ENCODE measurements at places on chromosomes 2 and 18. TPM values are rescaled to one million over a fixed set of nuclear protein-coding genes. Genes with fewer than 3 reads are reported as not detected.

Gene KCNE4
- total RNA-seq: not detected

Gene RIT2
- total RNA-seq: not detected

Gene CFAP210
- not detected for total RNA-seq

Gene HOXD3
- not detected for total RNA-seq

Gene NDC80
- total RNA-seq: 67.0 TPM

Gene EMILIN2
- 23.3 TPM for total RNA-seq

Gene TUBB8B
- not detected for total RNA-seq

Gene OR6B2
- total RNA-seq: not detected

Gene CAVIN2
- total RNA-seq: not detected

Gene IL36RN
- not detected for total RNA-seq

Gene MOGAT1
- total RNA-seq: not detected

Gene TIGD1
- 12.8 TPM for total RNA-seq

Gene ASB18
- not detected for total RNA-seq

Gene TMEM200C
- not detected for total RNA-seq

Gene CHMP1B
- total RNA-seq: 35.2 TPM

Gene TMEM178A
- 0.17 TPM for total RNA-seq

GRCh38 chr2:149167941-149168340 is 129.4 kb downstream of the LYPD6B start:
- no peak for DNase-seq

GRCh38 chr2:84946204-84947009 is 24.6 kb upstream of the KCMF1 start:
- DNase-seq: peak; percentile 66

GRCh38 chr18:33745871-33746545 is 168.0 kb downstream of the ASXL3 start:
- no peak for DNase-seq

GRCh38 chr2:101698014-101698843 is 722 bp downstream of the MAP4K4 start:
- peak; percentile 41 for DNase-seq

DNA sequence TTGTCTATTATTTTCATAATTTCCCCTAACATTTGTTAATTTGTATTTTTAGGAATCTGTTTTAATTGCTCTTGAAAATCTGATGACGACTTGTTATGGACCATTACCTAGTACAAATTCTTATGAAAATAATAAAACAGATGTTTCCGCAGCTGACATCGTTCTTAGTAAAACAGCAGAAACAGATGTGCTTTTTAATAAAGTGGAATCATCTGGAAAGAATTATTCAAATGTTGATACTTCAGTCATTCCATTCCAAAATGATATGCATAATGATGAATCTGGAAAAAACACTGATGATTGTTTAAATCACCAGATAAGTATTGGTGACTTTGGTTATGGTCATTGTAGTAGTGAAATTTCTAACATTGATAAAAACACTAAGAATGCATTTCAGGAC is 69.9 kb downstream of the PMS1 start:
- no peak for DNase-seq

DNA sequence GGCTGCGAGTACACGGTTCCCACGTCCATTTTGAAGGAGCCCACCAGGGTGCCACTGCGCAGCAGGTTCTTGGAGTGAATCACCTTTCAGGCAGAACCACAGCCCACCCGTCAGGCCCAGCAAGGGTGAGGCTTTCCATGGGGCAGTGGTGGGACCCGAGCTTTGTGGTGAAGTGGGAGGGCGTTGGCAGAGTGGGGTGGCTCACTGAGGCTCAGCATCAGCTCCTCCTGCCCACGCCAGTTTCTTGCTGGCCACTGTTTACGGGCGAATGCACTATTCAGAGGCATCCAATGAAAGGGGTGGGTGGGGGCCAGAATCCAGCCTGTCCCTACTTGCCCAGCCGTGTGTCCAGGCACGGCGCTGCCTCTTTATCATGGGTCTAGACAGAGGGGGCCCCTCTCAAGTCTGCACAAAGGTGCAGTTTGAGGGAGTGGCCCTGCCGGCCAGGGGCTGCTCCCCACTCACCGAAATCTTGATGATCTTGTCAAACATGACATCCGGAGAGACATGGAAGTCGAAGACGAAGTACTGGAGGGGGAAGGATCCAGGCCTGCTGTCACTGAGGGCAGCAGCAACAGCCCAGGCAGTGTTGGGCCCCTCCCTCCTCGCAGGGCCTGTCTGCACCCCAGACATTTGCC is 11.4 kb upstream of the OTOF start:
- no peak for DNase-seq

DNA sequence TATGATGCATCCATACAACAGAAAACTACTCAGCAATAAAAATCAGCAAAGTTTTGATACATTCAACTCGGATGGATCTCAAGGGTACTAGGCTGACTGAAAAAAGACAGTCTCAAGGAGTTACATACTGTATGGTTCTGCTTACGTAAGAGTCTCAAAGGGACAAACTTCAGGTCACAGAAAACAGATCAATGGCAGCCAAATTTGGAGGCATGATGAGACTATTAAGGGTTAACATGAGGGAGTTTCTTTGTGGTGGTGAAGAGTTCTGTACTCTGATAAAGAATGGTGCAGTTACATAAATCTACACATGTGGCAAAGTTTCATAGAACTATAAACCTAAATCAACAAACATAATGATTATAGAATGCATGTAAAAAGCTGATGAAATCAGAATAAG is 81.4 kb downstream of the COBLL1 start:
- DNase-seq: no peak

- DNase-seq: no peak
Observed at GRCh38 chr18:58511897-58512581, 116.9 kb downstream of the ALPK2 start.

DNA sequence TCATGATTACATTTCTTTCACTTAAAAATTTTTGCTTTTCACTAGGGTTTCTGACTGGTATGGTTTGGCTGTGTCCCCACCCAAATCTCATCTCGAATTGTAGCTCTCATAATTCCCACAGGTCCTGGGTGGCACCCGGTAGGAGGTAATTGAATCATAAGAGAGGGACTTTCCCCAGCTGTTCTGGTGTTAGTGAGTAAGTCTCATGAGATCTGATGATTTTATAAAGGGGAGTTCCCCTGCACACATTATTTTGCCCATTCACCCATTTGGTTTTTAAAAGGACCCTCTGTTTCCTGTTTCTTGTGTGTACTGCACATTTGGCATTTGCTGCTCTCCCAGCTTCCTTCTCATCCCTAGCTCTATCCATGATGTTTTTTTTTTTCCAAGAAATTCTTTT is 27.8 kb upstream of the NETO1 start:
- no peak for DNase-seq

GRCh38 chr2:152223977-152224376 is 48.4 kb upstream of the STAM2 start:
- no peak for DNase-seq

- DNase-seq: no peak
Observed at GRCh38 chr2:47230418-47230817, 75.3 kb upstream of the STPG4 start.

- no peak for DNase-seq
Observed at GRCh38 chr2:190023860-190024259, 38.7 kb downstream of the MSTN start.

GRCh38 chr18:32803568-32803967 is 30.7 kb upstream of the KLHL14 start:
- no peak for DNase-seq

- no peak for DNase-seq
Observed at GRCh38 chr2:25388491-25388890, 46.8 kb upstream of the DNMT3A start.

GRCh38 chr2:60504049-60504448 is 49.4 kb downstream of the BCL11A start:
- DNase-seq: no peak

- peak; percentile 68 for DNase-seq
Observed at GRCh38 chr2:96527286-96528005, 9.1 kb upstream of the ARID5A start.

GRCh38 chr2:60546756-60547420 is 6.6 kb downstream of the BCL11A start:
- no peak for DNase-seq

DNA sequence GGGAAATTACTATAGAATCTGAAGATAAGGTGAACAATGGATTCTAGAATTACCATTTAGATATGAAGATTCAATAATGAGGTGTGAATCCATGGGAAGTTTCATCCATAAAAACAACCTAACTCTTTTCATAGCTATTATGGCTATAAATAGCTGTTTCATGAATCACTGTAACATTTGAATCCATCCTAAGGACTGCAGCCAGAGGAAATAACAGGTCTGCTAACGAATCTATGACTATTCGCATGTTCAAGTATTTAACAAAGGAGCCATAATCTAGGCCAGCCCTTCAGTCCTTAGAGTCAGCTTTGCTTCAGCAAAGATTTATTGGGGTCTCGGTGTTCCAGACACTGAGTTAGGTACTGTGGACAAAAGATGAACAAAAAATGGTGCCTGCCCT is 87.1 kb downstream of the MYOM1 start:
- no peak for DNase-seq

DNA sequence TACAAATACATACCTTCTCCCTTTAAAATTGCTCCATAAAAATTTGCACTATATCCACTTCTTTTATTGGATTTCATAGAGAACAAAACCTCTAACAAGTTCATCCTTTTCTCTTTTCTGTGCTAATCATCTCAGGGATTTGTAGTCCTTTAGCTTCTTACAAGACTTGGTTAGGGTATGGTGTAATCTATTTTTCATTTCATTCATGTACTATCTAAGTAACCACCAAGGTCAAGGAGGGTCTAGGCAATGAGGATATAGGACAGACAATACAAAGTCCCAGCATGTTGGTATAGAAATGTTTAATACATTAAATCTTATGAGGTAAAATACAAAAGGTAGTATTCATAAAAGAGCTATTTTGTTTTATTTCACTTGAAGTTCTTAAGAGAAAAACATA is 17.5 kb downstream of the C2orf69 start:
- no peak for DNase-seq

DNA sequence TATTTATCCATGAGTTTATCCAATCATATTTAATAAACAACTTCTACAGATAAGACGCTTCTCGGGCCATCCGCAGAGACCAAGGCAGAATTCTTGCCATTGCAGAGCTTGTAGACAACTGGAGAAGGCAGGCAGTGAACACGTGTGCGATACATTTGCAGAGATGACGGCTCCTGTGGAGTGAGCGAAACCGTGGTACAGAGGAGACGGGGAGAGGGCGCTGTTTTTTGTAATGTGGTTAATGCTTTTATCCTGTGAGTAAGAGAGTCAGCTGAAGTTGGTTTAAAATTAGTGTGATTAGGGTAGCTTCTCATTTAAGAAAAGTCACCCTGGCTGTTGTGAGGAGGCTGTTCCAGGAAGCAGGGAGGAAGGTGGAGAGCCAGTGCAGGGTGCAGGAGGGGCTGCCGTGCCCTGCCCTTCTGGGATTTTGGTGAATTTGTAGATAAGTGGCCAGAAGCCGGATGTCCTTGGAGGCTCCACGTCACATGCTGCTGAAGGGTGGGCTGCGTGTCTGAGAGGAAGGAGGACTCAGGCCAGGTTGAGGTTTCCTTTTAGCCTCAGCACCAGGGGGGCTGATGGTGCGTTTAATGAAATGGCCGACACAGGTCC is 151.4 kb downstream of the SNTG2 start:
- DNase-seq: no peak

GRCh38 chr18:42038936-42039335 is 83.9 kb downstream of the PIK3C3 start:
- DNase-seq: no peak

GRCh38 chr18:80159713-80160636 is 50.9 kb downstream of the ADNP2 start:
- peak; percentile 71 for DNase-seq

DNA sequence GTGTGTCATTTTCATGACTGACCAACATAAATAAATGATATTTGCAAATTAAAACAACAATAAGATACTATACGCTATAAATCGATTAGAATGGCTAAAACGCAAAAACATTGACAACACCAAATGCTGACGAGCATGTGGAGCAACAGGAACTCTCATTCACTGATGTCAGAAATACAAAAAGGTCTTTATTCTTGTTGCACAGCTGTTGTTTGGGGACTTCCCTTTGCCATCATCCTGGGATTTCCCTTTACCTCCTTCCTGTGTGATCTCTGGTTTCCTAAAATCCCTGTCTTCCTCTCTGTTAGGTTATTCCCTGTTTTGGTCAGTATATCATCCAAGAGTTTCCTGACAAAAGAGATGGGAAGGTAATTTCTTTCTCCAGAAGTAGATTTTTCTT is 66.0 kb downstream of the NOL10 start:
- no peak for DNase-seq

GRCh38 chr18:12014521-12015415 is 33.5 kb downstream of the IMPA2 start:
- no peak for DNase-seq

- no peak for DNase-seq
Observed at GRCh38 chr2:2698182-2699120, 367.4 kb upstream of the MYT1L start.

DNA sequence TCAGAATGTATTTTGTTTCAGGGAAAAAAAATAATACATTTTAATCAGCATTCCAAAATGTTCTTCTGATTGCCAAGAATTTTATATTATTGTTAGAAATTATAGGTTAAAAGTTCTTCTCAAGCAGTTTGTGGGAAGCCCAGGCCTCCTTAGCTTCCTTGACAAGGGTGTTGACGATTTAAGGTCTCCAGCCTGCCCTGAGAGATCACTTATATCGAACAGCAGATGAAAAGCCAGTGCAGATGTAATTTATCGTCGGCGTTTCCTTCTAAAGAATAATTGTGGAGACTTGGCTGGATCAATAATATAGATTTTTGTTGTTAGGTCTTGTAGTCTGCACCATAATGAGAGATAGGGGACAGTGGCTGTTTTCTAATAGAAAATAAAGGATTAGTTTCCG is 280.6 kb downstream of the ZNF407 start:
- DNase-seq: no peak

DNA sequence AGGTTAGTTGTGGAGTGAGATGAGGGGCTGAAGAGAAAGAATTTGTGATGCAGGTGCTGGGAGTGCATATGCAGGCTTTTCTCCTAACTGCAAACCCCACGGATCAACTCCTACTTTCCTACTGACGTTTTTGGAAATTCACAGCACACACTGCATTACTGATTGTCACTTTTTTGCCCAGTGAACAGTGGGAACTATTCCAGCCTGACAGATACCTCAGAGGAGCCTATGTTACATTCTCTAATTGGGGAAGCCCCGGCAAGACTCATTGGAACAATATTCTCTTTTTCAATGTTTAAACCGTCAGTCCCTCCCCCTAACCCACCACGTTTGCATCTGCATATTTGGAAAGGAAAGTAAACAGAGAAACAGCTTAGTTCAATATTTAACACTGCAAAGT is 126.2 kb downstream of the DPP4 start:
- no peak for DNase-seq

- DNase-seq: no peak
Observed at GRCh38 chr2:197181491-197181890, 129.1 kb downstream of the ANKRD44 start.

DNA sequence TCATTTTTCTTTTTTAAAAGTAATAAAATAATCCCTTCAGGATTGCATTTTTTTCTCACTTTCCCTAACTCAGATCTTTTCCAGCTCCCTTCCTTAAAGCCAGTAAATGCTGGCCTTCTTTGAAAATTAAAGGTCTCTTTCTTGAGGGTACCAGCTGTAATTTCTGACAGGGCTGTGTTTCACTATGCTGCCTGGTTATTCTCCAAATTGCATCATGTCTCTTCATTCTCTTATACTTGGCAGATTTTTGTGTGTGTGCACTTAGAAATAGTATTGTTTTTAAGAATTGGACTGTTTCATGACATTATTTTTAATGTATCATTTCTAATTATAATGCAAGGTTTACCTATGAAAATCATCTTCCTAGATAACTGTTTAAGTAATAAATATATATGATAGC is 72.0 kb upstream of the EPB41L5 start:
- DNase-seq: no peak
